Activated CD4-positive, CD25-positive, alpha-beta regulatory T cell treated with anti-CD3 and anti-CD28 coated beads, Interleukin-2, amount 50 U/mL, for 16 hours (primary cell): ENCODE measurements at places on chromosomes 1 and 21.

- DNase-seq = no peak
Measured at GRCh38 chr1:214492401-214493075, 58.9 kb downstream of the PTPN14 start.

DNA sequence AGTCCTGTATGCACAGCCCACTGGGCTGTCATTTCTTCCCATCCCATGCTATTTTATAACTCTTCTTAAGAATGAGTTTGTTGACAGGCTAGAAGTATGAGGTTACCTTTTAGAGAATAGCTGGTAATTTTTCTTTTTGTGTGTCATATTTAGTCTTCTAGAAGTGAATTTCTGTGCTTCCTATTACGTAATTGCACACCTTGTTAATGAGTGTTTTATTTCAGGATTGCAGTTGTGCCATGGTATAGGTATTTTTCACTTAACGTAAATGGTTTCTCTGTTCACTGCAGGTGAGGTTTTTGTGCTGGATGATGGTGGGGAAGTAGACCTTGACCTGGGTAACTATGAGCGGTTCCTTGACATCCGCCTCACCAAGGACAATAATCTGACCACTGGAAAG lies 5.0 kb downstream of the CTPS1 start:
- DNase-seq = no peak

DNA sequence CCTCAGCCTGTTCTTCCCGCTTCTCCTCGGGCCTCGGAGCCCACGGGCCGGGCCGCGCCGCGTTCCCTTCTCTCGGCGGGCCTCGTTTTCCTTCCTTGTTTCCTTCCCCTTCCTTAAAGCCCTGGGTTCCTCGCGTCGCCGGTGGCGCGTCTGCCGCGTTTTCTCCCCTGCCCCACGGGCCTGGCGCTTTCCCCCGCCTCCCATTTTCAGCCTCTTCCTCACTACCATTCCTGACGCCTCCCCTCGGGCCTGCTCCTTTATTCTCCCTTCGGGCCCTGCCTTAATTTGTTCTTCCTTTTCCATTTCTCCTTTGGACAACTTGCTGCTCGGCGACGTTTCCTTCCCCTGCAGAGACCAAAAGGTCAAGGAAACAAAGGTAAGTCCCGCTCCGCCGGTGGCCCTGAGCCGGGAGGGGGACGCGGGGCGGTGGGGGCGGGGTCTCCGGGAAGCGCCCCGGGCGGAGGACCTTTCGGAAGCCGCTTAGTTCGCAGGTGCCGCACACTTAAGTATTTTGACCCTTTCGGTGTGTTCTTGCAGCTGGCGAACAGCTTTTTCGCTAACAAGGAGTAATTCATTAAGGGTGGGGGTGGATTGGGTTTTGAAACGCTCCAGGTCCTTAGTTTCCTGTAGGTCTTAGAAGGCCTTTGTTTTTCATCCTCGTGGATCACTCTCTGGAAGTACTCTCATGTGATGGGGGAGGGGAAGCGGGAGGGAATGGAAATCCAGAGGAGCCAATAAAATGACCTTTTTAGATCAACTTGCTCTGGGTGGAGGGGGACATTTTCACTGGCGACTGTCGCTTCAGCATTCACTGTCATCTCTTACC lies 780 bp downstream of the YTHDF2 start:
- DNase-seq = peak; percentile 4

GRCh38 chr1:64246294-64246917 lies 43.0 kb downstream of the UBE2U start:
- DNase-seq = no peak

GRCh38 chr1:22462928-22463327 lies 11.3 kb downstream of the ZBTB40 start:
- no peak for DNase-seq

- no peak for DNase-seq
Measured at GRCh38 chr1:39110325-39110851, 84.2 kb downstream of the NDUFS5 start.

GRCh38 chr1:78410643-78411042 lies 80.1 kb upstream of the PTGFR start:
- no peak for DNase-seq

DNA sequence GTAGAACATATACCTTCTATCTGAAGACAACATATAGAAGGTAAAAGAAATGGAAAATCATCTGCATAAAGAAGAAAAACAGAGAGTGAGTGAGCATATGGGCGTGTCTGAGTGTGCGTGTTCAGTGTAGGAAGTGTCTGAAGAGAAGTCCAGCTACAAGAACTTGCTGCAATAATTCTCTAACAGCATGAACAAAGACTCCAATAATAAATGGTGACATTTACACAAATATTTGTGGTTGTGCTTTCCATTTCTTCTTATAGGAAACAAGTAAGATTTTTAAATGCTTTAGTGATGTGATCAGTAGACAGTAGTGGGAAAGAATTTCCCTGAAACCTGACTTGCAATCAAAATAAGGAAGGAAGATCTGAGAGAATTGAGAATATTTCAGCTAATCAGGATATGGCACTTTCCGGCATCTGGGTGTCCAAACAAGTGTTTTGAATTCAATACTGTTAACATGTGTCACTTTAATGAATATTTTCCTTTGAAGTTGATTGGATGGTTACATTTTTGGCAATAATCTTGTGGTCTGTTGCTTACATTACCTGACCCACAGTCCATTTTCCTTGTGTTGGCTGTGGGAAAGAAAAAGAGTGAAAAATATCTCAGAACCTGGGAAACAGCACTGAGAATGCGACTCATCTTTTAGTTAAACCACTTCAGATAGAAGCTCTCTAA lies 154.0 kb downstream of the TGFB2 start:
- DNase-seq = no peak

DNA sequence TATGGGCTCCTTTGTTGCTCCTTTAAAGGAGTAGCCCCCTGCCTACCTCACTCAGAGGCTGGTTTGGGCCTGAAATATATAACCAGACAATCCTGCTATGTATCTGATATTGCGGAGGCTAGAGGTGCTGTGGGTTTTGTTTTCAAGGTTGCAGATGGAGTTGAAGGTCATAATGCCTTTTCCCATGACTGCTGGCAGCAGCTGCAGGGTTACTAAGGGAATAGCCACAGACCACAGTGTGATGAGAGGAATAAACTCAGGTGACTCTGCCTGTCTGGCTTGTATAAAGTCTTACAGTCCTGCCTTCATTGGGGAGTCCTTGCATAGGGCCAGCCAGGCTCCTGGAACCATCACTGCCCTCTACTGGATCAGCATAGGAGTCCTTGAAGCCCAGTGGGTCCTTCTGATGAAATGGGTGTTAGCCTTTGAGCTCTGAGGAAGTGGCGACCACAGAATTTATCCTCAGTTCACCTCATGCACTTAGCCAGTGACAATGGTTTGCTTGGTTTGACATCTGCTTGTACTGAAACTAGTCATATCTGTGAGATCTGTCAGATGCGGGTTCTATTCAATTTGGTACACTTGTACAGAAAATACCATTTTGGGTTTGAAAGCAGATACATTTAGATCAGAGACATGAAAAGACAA lies 174.4 kb upstream of the HMCN1 start:
- peak; percentile 16 for DNase-seq

GRCh38 chr1:209505044-209505443 lies 78.5 kb upstream of the CAMK1G start:
- no peak for DNase-seq

GRCh38 chr1:175118375-175119367 lies 51.0 kb downstream of the TNN start:
- no peak for DNase-seq

- no peak for DNase-seq
Measured at GRCh38 chr1:113858418-113858817, 13.1 kb downstream of the PTPN22 start.

DNA sequence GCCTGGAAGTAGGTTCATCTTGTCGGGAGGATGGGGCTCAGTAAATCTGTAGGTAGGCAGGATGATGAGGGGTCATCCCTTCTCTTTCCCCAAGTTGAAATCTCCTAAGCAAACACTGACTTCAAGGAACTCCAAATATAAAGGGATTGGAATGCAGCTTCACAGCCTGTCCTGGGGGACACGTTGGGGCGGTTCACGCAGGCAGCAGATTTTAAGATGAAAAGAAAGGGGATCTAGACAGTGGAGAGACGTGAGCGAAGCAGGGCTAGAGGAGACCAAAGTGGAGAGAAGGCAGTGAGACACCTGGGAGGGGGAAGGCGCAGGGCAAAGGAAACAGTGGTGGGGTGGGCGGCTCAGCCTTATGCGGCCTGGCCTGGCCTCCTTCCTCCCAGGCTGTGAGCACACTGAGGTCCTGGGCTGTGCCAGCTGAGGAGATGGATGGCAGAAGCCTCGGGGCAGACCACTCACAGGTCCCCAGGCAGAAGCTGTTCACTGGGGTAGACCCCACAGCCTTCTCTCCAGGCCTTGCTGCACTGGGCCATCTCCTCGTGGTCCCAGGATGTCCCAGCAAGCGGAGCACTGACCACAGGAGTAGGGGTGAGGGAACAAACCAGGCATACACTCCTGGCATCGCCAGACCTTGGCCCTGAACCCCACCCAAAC lies 51.7 kb downstream of the TOR1AIP2 start:
- DNase-seq = no peak

GRCh38 chr1:113109908-113110554 lies 37.0 kb downstream of the LRIG2 start:
- no peak for DNase-seq

- DNase-seq = no peak
Measured at GRCh38 chr1:56859287-56859686, 4.7 kb downstream of the C8A start.

DNA sequence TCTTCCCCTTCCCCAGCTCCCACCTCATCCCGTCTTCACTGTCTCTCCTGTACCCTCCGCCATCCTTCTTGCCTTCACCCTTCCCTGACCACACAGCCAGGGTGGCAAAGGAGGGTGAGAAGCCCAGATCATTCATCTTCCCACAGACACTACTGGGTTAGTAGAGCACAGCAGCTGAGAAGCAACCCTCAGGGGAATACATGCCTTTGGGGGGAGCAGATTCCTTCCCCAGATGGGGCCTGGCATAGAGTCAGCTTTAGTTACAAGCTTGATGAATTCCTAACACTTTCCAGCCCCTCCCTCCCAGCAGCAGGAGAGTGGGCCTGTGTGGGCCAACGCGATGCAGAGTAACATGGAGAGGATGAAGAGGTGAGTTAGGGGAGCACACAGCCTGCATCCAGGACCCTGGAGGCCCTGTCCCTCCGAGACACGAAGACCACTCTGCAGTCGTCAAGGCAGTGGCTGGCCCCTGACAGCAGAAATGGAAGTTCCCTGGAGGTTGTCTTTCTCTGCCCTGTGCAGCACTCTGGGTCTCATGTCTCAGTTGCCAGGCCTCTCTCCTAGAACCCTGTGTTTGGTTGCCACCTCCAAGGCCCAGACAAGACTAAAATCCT lies 8.8 kb upstream of the BTG2 start:
- no peak for DNase-seq

GRCh38 chr1:224170748-224171478 lies 12.1 kb upstream of the DEGS1 start:
- DNase-seq = no peak

DNA sequence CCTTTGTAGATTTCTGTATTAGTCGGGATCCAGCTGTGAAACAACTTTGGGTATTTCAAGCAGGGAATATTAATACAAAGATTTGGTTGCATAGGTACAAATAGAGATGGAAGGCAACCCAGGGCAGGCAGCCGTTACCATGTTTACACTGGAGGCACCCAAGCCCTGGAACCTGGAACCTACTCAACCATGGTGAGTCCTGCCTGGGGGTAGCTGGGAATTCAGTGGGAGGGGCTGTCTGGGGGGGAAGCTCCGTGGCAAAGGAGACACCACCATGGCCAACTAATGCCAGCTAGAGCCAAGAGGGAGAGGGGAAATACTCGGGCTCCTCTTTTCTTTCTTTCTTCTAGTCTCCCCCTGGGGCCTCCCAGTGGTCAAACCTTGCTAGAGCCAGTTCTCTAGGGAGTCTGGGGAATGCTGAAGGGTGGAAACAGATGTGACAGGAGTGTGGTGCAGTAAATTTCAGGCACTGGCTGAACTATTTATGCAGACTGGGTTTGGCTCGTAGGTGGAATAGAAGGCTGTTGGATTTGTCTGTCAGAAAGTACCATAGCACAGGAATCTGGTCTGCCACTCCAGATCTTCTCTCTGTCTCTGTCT lies 91.9 kb upstream of the CACNA1E start:
- DNase-seq = no peak

GRCh38 chr1:5727871-5728643 lies 264.2 kb downstream of the NPHP4 start:
- DNase-seq = no peak

DNA sequence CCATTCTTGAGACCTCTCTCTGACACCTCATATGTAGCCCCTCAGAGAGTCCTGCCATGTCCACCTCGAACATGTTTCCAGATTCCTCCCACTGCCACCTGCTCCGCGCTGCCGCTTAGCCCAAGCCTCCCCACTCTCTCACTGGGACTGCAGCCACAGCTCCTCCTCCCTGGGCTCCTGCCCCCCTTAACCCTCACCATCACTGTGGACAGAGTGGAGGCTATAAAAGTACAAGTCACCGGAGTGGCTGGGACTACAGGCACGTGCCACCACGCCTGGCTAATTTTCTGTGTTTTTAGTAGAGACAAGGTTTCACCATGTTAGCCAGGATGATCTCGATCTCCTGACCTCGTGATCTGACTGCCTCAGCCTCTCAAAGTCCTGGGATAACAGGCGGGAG lies 77.0 kb downstream of the VWA5B1 start:
- no peak for DNase-seq

- no peak for DNase-seq
Measured at GRCh38 chr21:16502273-16502672, 772.5 kb downstream of the USP25 start.

GRCh38 chr1:155809088-155809487 lies 47.9 kb downstream of the GON4L start:
- DNase-seq = no peak

GRCh38 chr1:233440951-233441401 lies 113.5 kb downstream of the MAP3K21 start:
- no peak for DNase-seq

DNA sequence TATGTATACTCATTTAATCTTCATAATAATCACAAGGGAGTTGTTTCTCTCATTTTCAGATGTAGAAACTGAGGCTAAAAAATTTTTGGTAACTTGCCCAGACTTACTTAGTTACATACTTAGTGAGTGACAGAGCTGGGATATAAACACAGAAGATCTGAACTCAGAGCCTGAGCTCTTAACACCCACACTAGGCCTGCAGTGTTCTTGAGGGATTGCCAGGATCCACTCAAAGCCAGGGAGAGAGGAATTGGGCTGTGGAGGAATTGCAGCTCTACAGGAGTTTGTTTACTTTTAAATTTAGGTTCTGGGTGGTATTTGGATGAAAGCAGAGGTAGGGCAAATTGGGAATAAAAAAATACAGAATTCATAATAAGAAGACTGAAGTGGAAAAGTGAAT lies 515.1 kb upstream of the PLXNA2 start:
- DNase-seq = no peak

GRCh38 chr1:182259229-182259872 lies 132.2 kb downstream of the GLUL start:
- DNase-seq = peak; percentile 2
